ENCODE measurements at places on chromosomes 12 and 14. TPM values are rescaled to one million over a fixed set of nuclear protein-coding genes. Genes with fewer than 3 reads are reported as not detected.

DNA sequence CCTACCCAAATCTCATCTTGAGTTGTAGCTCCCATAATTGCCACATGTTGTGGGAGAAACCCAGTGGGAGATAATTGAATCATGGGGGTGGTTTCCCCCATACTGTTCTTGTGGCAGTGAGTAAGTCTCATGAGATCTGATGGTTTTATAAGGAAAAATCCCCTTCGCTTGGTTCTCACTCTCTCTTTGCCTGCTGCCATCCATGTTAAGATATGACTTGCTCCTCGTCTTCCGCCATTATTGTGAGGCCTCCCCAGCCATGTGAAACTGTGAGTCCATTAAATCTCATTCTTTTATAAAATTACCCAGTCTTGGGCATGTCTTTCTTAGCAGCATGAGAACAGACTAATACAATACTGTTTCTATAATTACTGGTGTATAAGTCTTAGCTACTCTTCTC is 6.5 kb upstream of the BCAT1 start:
- DNase-seq: no peak

The CLEC2D gene
- total RNA-seq: 17.8 TPM

The MFAP5 gene
- total RNA-seq: 20.6 TPM

GRCh38 chr14:22518073-22518472 is 71.0 kb downstream of the DAD1 start:
- DNase-seq: no peak

The PARP11 gene
- total RNA-seq: 5.7 TPM

GRCh38 chr12:66092559-66093269 is 37.8 kb downstream of the LLPH start:
- no peak for DNase-seq

GRCh38 chr12:20576528-20576927 is 118.6 kb upstream of the SLCO1C1 start:
- DNase-seq: no peak

- DNase-seq: peak; percentile 61
These were observed 657 bp downstream of the PEBP1 start for GRCh38 chr12:118136559-118137003.

GRCh38 chr12:49662998-49663843 is 39.9 kb downstream of the PRPF40B start:
- peak; percentile 80 for DNase-seq
